ENCODE measurements at places on chromosomes 16 and 17.
A peak's percentile ranks its signal among the peaks of the same experiment; 100 is the strongest.

GRCh38 chr17:44916781-44917241, 1.5 kb upstream of the GFAP start:
- peak; percentile 56 for DNase-seq

- no peak for DNase-seq
Observed at GRCh38 chr16:51531271-51531670, 380.2 kb upstream of the SALL1 start.

DNA sequence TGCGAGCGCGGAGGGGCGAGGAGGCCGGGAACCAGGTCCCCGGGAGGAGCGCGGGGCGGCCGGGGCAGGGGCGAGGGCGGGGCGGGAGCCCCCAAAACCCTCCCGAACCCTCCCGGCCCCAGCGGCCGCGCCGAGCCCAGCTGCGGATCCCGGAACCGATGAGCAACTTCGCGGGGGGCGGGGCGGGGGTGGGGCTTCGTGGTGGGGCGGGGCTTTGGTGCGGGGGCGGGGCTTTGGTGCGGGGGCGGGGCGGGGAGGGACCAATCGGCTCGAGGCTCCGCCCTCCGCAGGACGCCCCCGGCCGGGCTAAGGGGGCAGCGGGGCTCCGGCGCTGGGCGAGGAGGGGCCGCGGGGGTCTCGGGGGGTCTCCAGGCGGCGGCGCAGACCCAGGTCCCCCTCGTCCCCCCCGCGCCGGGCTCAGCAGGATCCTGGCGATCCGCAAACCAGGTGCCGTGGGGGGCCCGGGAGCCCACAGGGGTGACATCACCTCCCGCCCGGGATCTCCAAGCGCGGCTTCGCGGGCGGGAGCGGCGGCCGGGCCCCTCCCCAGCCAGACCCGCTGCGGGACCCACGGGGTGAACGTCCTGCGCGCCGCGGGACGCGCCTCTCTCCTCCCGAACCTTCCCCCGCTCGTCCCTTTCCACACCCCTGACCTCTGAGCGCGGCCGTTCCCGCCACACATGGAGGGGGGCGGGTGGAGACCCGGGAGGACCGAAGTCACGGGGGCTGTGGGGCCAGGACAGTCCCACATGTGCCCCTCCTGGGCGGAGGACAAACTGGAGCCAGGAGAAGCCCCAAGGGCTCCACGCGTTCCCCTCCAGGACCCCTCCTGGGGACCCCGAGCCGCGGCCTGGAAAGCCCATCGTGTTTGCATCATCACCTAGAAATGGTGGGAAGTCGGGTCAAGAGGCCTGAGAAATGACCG, at the start of gene ABR:
ABR (minus strand) TSS at position 164 of the 925 bp plus-strand sequence. CDS start 254 bp downstream, outside the sequence.
- no peak for DNase-seq

GRCh38 chr17:77608431-77608830, 350.1 kb upstream of the TNRC6C start:
- DNase-seq, result no peak

DNA sequence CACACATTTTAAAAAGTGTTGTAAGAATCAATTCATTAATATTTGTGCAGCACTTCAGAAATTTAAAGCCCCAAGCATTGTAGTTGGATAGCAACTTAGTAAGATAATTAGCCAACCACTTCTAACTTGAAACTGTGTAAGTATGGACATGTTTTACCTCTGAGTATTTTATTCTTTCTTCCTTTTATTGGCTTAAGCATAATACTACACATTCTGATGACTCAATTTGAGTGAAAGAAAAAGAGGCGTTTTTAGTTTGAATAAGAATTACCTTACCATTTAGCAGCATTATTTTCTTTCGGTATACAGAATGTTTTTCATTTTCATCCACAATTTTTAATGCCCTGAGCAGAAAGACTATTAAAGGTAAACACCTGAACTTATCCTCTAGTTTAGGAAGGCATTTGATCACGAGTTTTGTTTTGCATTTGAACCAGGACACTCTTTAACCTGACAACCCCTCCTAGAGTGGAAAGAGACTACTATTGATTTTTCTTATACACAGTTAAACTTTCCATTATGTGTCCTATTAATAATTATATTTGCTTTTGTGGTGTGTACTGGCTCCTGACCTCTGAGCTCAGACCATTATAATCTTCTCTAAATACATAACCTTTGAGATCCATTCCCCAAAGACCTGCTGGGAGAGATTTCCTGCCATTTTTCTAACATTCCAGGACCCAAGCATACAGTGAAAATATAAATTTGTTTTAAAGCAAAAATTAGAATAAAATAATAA, 9.2 kb downstream of the NACA2 start:
- peak; percentile 51 for DNase-seq

DNA sequence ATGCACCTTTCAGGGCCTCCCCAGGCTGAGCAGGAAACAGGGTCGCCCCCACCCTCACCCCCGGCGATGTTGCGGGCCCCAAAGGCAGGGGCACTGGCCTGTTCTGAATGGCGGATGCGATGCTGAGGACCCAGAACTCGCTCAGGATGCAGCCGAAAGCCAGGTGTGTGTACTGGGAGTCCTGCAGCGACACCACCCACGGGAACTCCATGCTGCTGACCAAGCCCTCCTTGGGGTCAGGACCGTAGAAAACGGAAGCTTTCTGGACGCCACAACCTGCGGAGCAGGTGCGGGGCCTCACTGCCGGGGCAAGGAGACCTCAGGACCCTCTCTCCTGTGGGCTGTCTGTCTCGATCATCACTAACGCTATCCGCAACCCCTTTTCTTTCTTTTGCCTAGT, 4.0 kb downstream of the PRSS54 start:
- DNase-seq, result no peak

DNA sequence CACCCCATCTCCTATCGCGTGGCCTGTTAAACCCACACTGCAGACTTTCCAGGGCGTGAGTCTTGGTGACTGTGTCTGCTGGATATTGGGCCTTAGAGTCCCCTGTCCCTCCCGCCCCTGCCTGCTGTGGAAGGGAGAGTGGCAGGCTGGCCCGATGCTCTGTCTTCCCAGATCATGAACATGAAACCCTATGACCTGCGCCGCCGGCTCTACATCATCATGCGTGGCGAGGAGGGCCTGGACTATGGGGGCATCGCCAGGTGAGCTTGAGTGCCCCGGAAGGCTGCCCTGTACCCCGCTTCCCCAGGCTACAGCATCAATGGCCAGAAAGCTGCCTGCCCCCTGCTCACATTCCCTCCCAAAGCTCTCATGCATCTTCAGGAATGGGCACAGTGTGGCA, 19.5 kb upstream of the CLEC18A start:
- DNase-seq, result no peak

GRCh38 chr17:19023209-19023999, 18.8 kb upstream of the FAM83G start:
- DNase-seq, result no peak

GRCh38 chr17:57145347-57145746, 60.3 kb downstream of the AKAP1 start:
- DNase-seq, result no peak

- DNase-seq, result no peak
Observed at GRCh38 chr16:88048985-88049384, 97.8 kb downstream of the BANP start.

DNA sequence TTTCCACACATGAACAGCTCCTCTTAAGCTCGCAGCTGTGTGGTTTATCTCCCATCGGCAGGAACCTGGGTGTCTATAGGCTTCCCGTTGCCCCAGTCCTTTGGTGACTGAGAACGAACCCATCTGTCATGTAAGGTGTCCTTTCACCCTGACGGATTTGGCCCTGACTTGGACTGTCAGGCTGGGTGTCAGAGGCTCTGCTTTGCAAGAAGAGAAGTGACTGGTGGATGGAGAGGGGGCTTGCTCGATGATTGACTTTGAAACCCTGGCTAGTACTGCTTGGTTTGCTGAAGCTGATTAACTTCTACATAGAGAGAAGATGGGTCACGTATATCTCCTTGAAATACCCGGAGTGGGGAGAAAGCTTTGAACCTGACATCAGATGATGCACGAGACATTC, 42.9 kb downstream of the COX4I1 start:
- DNase-seq, result no peak

DNA sequence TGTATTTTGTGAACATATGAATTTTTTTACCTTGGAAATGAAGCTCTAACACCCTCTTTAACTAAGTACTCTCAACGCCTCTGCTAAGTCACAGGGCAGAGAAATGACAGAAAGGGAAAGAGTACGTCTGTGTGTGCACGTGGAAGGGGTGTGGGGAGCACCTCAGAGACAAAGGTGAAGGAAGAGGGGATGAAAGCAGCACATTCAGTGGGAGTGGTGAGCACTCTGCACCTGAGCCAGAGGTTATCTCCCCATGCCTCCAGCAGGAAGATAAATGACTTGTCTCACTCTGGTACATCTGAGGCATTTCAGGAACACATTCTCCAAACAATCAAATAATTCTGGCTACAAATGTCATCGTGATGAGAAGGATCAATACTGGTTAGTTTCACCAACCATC, 15.0 kb downstream of the GNA13 start:
- DNase-seq, result no peak

DNA sequence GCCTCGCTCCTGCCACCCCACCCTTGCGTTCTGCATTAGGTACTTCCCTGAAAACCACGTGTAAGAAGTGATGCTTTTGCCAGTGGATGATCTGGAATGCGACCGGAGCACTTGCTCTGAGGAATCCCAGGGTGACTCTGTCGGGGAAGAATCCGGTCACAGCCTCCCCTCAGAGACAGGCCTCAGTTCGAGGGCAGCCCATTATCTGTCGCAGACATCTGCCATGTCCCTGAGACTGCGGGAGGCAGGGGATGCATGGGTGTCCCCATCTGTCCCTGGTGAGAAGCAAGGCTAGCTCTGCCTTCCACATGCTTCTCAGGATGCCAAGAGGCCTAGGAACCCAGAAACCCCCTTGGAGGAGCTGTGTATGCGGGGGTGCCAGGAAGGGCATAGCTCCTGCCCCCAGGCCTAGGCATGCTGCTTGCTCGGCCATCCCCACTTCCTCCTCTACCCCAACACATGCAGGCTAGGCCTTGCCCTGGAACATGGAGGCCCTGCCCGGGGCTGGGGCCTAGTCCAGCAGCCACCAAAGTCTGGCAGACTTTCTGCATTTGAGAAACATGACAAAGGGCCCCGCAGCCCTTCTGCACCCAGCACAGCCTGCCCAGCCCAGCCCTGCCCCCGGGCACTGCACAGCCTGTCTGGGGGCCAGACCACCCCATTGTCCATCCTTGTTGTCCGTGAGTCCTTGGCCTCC, 20.5 kb downstream of the MNT start:
- no peak for DNase-seq

DNA sequence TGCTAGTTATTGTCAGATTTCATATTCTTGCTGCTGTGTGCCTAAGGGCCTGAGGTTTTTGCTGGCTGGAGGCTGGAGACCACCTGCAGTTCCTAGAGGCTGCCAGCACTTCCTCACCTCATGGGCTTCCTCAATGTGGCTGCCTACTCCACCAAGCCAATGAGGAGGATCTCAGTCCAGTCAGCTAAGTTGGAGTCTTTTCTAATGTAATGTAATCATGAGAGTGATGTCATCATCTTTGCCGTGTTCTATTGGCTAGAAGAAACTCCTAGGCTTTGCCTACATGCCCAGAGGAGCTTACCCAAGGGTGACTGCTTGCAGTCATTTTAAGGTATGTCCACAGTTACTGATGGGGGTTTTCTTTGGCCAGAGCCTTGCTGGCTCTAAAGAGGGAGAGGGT, 53.0 kb downstream of the SOCS3 start:
- DNase-seq, result no peak

- no peak for DNase-seq
Observed at GRCh38 chr17:72294487-72294893, 173.7 kb downstream of the SOX9 start.

DNA sequence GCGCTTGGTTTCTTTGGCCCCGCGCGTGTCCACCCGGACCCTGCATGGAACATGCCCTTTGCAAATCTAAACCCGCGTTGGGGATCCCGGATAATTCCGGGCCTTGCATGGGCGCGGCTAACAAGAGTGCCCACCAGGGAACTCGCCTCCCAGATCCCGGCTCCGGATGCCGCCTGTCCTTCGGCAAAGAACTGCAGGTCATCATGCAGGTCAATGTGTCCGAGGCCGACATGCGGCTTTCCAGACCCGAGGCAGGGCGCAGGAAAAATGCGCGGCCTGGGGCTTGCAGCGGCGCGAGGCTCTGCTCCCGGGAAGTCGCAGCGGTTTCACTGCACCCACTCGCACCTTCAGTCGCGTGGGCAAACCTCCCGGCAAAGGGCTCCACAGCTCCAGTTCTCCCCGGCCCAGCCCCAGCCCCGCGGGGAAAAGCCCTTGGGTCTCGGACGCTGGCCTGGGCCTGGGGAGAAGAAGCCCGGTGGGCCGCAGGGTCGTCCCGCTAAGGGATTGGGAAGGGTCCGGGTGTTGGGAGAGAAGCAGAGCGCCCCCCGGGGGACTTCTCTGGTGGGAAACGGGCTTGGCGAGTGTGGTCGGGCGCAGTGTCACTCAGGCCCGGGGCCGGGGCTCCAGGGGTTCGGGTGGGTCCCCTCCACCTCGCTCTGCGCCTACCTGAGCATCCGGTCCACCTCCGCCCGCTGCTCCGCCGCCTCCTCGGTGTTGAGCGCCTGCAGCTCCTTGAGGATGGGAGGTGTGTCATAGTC, 805 bp downstream of the HNF1B start:
- DNase-seq, result no peak

- DNase-seq, result peak; percentile 72
Observed at GRCh38 chr17:81002409-81003361, 11.0 kb downstream of the CHMP6 start.

GRCh38 chr17:77708049-77708448, 250.5 kb upstream of the TNRC6C start:
- DNase-seq, result no peak

- DNase-seq, result no peak
Observed at GRCh38 chr16:49473131-49473530, 99.5 kb downstream of the C16orf78 start.

DNA sequence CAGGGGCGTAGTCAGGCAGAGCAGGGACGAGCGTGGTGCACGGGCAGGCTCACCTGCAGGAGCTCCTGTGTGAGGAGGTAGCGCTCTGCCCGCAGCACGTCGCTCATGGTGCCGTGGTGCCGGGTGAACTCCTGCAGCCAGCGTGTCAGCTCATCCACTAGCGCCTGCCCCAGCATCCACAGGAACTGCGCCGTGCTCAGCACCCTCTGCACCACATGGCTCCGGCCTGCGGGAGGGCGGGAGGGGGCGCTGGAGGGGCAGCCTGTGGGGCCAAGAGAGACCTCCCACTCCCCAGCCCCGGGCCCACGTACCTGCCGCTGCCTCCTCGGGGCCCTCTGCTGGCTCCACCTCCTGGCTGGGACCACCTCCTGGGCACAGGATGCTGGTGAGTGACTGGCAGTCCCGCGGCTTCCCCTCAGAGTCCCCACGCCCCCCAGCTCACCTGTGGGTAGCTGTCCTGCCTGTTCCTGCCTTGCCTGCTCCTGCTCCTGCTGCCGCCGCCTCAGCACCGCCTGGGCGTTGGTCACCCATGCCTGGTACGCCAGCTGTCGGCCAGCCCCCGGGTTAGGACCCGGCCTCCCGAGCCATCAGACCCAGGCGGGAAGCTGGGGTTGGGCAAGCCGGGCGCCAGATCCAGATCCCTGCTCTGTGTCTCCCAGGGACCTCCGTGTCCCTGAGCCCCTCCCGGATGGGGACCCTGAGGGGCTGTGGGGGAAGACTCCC, 16.6 kb downstream of the CTU2 start:
- no peak for DNase-seq

- no peak for DNase-seq
Observed at GRCh38 chr17:27986805-27987684, 55.4 kb upstream of the NLK start.

- DNase-seq, result no peak
Observed at GRCh38 chr17:82113941-82114340, 15.9 kb upstream of the FASN start.
